ENCODE measurements at places on chromosomes 1 and 21.

GRCh38 chr1:212062832-212063438 is 27.4 kb downstream of the DTL start:
- no peak for ATAC-seq

GRCh38 chr1:2132222-2133038 is 62.1 kb downstream of the FAAP20 start:
- no peak for ATAC-seq

- no peak for ATAC-seq
These were observed 182.6 kb downstream of the VPS13D start for GRCh38 chr1:12412439-12412838.

DNA sequence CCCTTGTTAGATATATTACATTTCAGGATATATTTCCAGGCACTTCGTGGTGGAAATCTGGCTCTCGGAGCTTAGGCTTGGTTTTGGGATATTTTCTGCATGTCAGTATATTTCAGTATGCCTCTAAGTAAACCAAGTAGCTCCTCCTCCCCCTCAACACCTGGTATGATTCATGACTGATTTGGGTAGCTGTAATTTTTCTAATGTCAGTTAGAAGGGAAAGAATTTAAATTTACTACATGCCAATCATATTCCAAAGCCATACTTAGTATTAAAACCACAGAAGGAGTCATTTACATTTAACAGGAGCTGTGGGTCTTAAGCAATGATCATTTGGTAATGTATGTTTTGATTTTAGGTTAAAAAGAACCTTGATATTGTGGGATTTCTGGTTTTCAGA is 40.6 kb downstream of the ST6GALNAC3 start:
- no peak for ATAC-seq

DNA sequence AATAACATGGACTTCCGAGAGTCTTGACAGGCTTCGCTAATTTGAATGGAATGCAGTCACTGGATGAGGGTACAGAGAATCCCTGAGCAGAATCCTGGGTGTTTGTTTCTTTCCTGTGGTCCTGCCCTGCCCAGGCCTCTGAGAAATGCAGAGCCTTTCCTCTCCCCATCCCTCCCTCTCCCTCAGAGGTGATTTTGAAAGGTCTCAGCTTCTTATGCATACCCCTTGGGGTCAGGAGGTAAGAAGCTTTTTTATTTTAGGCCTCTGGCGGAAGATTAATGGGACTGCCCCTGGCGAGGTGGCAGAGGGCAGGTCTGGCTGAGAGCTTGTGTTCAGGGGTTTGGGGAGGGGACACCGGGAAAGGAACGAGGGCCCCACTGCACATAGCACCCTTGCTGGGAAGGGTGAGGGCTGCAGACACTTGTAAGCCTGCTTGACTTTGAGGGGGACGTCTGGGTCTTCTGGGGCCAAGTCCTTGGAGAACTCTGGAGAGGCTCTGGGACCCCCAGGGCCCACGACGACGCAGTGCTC is 116.5 kb upstream of the SLC45A1 start:
- no peak for ATAC-seq

- ATAC-seq = no peak
These were observed 116.5 kb upstream of the IRF2BP2 start for GRCh38 chr1:234726359-234726943.

DNA sequence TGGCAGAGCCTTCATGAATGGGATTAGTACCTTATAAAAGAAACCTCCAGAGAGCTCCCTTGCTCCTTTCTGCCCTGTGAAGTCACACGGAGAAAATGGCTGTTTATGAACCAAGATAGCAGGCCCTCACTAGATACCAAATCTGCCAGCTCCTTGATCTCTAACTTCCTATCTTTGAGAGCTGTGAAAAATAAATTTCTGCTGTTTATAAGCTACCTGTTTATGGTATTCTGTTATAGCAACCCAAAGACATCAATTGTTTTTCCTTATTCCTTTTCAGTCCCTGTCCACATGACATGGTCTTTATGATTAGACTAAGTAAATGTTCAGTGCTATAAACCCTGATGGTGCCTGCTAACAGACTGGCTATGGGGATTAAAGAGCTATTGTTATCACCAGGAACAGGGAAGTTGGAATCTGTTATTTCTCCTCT is 9.7 kb upstream of the STIL start:
- ATAC-seq = no peak

GRCh38 chr1:9494936-9495758 is 44.1 kb upstream of the SLC25A33 start:
- ATAC-seq = peak; percentile 67

DNA sequence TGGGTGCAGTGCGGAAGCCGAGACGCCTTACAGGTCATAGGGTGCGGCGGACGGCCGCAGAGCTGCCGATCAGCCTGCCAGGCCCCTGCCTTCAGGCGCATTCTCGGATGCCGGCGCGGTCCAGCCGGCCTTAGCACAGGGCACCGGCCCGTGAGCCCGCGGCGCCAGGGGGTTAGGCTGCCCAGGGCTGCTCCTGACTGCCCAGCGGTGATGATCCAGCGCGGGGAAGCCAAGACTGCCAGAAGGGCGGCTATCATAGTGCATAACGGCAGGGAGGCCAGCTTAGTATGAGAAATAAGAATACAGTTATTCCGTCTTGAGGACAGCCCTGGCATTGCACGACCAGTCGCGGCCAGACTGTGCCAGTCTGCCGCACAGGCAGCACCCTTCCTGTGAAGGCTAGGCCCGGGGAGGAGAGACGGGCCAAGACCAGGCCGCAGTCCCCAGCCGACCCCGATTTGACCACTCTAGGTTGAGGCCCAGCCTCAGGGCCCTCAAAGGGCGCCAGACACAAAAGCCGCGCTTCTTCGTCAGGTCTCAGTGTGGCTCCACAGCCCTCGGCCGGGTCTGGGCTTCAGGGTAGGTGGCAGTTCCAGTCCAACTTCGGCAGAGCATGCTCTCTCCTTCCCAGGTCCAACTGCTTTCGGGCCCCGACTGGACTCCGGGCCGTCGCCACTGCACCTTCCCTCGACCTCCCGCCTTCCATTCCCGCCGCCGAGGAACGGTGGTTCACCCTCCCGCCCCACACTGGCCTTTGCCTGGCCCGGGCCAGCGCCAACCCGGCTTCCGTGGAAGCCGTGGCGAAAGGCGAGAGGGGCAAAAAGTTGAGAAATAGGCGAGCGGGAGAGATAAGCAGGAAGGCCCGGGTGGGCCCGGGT is 829 bp downstream of the ALX3 start:
- ATAC-seq = no peak

- ATAC-seq = no peak
These were observed 111.9 kb upstream of the KAZN start for GRCh38 chr1:14486401-14487201.

GRCh38 chr1:151993084-151993733 is 450 bp downstream of the S100A10 start:
- ATAC-seq = peak; percentile 70

GRCh38 chr1:27400963-27401341 is 8.5 kb downstream of the GPR3 start:
- no peak for ATAC-seq

- ATAC-seq = no peak
These were observed 35.1 kb downstream of the PROX1 start for GRCh38 chr1:214022810-214023425.
